Stimulated activated CD8-positive, alpha-beta memory T cell treated with anti-CD3 and anti-CD28 coated beads, Interleukin-12 subunit alpha, Interleukin-12 subunit beta, amount 100 ng/mL, for 1 hour (primary cell): ENCODE measurements at places on chromosomes 7 and 10.

DNA sequence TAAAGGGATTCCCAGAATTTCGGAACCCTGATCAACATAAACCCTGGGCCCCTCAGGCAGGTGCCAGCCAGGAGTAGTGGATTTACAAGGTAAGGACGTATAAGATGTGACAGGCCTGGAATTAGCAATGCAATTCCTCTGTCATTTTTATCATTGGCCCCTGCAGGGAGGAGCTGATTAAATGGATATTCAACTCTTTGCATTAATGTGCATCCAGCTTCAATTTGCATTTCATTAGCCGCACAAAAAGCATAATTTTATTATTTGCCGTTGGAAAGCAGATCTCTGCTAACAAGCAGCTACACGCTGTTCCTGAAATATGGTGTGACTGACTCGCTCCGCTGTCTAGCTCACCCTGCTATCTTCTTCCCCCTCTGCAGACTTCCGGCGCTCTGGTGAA is 195.8 kb downstream of the RPS24 start:
- DNase-seq = no peak

- no peak for DNase-seq
Observed at GRCh38 chr10:62528441-62528840, 154.3 kb downstream of the ZNF365 start.

- no peak for DNase-seq
Observed at GRCh38 chr10:26454891-26455290, 16.8 kb downstream of the APBB1IP start.

GRCh38 chr7:77453531-77453930 is 37.4 kb upstream of the GSAP start:
- no peak for DNase-seq

GRCh38 chr10:51139176-51139575 is 64.9 kb downstream of the PRKG1 start:
- no peak for DNase-seq

DNA sequence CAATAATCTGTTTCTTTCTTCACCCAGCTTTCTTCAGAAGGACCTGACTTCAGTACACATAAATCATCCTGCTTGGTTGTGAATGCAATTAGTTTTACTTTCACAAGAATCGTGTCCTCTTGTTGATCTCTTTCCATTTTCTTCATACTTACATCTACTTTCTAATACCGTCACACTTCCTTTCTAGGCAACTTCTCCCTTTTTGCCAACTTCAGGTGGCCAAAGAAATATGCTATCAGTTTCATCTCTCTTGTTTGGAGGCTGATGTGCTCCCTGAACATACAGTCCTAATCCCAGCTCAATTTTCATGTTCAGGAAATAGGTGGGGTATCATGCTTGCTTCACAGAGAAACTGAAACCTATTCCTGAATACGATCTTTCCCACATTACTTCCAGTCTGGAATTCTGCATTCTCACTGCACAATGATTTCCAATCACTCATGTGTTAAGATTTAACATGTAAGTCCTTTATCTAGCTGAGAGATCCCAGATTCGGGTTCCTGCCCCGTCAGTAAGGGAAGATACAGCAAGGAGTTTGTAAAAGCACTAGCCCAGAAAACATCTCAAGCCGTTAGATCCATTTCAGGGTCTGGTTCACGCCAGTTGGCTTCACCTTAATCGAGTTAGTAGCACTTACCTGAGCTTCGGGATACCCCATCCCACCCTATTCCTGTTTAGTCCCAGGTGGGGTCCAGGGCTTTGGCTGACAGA is 994 bp downstream of the SLC25A28 start:
- no peak for DNase-seq

DNA sequence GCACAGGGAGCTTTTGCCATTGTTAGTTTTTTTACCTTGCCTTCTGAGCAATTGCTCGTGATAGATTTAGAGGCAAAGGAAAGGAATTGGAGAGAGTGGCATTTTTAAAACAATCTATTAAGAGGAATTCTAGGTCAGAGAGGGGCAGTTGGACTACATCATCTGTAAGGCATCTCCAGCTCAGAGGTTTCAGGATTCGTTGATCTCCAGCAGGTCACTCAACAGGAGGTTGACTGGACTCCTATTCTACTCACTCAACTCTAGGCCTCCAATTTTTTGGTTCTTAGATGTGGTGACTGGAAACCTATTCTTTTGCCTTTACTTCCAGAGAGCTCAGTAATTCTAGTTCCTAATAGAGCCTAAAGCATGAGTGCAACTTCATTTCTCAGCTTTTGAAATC is 42.8 kb downstream of the TBXAS1 start:
- DNase-seq = no peak
